ENCODE measurements at places on chromosomes 5 and 9.

GRCh38 chr5:88805151-88805784 lies 77.7 kb downstream of the MEF2C start:
- DNase-seq, result no peak

DNA sequence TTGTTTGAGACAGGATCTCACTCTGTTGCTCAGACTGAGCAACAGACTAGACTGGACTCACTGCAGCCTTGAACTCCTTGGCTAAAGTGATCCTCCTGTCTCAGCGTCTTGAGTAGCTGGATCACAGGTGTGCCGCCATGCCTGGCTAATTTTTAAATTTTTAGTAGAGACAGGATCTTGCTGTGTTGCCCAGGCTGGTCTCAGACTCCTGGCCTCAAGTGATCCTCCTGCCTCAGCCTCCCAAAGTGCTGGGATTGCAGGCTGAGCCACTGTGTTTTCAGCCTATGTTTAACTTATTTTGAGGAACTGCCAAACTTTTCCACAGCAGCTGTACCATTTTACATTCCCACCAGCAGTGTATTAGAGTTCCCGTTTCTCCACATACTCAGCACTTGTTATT lies 16.8 kb downstream of the NDFIP1 start:
- DNase-seq, result no peak

DNA sequence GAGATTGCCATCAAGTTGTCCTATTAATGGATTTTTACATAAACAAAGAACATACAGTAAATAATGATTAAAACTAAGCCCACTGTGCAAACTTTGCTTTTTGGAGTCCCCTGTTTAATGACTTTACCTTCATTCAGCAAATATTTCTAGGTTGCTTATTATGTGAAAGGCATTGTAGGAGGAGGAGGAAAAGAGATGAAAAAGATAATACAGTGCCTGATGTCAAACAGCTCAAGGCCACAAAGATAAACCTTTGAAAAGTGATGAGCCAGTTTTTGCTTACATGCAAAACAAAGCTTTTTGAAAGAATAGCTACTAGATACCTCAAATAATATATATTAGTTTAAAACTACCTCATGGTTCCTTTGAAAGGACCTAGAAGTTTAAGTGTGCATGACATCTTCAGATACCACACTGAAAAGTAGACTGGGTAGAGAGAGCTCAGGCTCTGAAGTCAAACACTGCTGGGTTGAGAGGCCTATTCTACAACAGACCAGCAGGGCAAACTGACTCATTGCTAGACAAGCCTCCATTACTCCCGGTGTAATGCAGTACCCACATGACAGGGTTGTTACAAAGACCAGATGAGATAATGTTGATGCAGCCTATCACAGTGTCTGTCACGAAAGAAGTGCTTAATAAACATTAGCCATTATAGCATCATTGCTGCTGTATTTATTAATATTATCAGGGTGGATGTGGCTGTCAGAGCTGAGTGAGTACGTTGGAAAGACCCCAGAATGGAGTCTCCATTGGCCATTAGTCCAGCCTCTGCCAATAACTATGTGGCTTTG lies 11.8 kb downstream of the DEPDC1B start:
- no peak for DNase-seq

- DNase-seq, result no peak
These were observed 36.3 kb upstream of the FBXL17 start for GRCh38 chr5:108418197-108418596.

GRCh38 chr9:115209601-115210306 lies 91.8 kb upstream of the TNC start:
- DNase-seq, result no peak

- no peak for DNase-seq
These were observed 238.0 kb downstream of the ENC1 start for GRCh38 chr5:74402553-74402952.

DNA sequence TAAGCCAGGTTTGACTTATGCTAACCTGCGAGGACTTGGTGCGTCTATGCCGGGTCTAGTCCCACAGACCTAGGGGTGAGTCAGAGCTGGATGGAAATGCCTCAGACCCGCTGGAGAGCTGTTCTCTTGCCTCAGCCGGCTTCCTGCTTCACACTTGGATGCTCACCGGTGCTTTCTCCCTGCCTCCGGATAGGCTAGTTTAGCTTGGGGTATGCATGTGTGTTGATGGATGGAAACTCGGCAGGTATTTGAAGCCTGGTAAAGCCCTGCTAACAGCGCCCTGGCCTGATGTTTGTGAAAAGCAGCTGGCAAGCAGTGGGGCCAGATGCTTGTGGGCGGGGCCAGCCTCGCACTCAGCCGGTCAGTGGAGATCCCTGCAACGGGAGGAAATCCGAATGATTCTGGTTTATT lies 29.3 kb downstream of the PRRC2B start:
- no peak for DNase-seq

DNA sequence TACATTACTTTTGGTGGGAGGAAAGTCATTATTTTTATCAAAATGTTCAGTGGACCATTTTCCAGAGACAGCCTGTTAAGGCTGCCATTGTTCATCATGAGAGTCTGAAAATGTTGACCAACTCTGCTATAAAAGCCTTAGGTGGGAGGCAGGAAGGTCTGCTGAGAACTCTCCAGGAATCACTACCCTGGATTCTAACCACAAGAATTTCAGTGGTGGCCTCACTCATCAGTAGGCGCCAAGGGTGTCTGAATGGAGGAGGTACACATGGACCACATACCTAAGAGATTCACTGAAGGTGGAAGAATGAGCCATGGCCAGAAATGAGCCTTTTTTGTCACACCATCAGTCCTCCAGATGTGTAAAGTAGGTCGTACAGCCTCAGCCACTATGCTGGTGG lies 21.0 kb upstream of the TLX3 start:
- no peak for DNase-seq

Data from GM18507 (cell line).